AG20443 (cell line): ENCODE measurements at places on chromosomes 16 and 17.

DNA sequence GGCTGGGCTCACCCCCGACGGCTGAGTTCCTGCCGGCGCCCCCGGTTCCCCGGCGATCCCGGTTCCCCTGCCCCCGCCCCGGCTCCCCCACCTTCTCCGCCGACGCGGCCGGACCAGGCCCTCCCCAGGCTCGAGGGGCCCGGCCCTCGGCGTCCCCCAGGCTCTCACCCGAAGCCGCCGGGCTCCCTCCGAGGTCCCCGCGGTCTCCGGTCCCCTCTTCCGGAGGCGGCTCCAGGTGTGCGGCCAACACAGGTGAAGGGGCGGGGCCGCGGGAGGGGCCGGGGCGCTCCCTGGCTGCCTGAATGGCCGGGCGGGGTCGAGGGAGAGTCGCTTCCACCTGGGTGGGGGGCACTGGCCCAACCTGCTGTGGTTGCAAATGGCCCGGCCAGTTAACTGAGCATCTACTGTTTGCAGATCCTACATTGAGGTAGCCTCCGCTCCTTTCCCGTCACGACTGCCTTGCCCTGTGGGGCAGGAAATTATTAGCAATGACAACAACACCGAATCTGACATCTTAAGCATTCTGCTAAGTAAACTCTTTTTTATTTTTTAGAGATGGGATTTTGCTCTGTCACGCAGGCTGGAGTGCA lies at the start of gene BICDL2:
Gene BICDL2 (minus strand): TSS at position 219 of the 590 bp plus-strand sequence. CDS start 1,448 bp downstream, outside the sequence.
- no peak for DNase-seq

- no peak for DNase-seq
These were observed 847.4 kb upstream of the EEF2KMT start for GRCh38 chr16:5944971-5945370.

DNA sequence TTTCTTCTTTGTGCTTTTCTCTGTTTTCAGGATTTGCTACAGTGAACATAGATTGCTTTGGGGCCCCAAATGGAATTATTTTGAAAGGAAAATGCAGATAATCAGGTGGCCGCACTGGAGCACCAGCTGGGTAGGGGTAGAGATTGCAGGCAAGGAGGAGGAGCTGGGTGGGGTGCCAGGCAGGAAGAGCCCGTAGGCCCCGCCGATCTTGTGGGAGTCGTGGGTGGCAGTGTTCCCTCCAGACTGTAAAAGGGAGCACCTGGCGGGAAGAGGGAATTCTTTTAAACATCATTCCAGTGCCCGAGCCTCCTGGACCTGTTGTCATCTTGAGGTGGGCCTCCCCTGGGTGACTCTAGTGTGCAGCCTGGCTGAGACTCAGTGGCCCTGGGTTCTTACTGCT lies 1.2 kb downstream of the STH start:
- no peak for DNase-seq

DNA sequence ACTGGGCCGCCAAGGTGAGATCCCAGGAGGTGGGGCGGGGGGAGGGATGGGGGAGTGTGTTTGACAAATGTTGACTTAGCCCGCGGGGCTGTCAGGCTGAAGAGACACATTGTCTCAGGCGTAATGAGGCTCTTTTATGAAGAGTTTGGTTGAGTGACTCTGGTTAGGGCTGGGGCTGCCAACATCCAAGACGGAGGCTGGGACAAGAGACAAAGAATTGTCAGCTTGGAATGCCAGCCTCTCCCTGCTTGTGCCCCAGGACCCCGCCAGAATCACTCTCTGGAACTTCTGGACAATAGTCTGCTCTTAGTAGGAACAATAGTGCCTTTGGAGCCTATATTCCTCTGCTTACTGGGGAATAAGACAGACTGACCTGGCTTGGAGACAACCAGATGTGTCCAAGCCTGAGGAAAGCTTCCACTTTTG lies 24.0 kb downstream of the PCTP start:
- no peak for DNase-seq

- DNase-seq, result no peak
These were observed 14.9 kb upstream of the B4GALNT2 start for GRCh38 chr17:49117587-49118230.

DNA sequence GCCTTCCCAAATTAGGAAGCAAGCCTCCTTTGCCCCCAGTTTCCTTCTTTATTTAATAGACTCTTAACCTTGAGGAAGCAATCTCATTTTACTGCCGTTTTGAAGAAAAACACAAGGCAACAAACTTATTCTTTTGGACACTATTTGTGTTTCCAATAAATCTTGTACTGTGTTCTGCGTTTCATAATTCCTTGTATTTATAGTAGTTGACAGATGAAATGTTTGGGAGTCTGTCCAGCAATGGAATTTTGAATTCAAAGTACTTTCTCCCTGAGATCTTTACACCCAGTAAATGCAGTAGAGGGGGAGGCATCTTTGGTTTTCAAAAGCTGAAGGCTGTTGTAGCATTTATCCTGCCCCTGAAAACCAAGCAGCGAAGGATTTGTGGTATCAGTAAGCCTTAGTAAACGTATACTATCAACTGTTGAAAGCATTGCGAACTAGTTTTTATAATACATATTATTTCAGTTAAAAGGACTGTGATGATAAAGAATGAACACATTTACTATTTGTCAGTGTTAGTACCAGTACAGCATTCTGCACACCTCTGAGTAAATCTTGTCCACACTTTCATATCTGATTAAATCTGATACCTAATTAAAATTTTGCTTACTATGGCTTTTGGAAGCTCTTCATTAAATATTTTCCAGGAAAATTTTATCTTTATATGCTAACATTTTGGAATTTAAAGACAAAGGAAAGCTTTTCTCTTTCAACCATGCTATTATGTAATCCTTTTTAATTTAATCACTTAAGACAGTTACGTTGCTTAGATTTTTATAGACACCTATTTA lies 83.1 kb downstream of the TNRC6C start:
- DNase-seq, result no peak

DNA sequence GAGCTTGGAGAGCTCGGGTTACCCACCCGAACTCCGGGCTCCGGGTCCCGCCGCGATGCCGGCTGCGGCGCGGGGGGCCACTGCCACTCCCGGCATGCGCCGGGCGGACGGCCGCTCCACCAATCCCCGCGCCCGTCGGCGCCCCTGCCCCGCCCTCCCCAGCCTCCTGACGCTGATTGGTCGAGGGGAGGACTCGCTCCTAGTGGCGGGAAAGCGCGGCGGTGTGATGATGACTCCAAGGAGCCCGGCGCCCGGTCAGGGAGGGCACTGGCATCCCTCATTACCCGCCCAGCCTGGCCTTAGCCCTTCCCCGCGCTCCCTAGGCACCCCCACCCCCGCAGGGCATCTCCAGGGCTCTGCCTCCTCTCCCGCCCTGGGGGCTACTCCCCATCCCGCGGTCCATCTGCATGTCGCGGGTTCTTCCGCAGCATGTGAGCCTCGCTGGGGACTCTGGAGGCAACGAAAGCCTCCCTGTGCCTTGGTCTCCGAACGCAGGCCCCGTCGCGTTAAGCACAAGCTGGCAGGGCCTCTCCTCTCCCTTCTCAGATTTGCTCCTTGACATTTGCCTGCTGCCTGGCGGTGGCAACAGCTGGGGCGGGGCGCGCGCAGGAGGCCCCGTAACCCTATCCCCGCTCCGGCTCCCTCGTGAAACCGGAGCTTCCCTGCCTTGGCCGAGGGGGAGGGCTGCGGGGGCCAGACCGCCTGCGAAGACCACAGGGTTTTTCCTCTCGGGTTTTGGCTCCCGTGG lies 1.7 kb downstream of the ATP2A1 start:
- DNase-seq, result peak; percentile 99
